ENCODE measurements at places on chromosomes 13 and 19.

- no peak for DNase-seq
Observed at GRCh38 chr13:49904729-49905456, 31.2 kb downstream of the SPRYD7 start.

GRCh38 chr13:110447058-110447511, 114.4 kb downstream of the RAB20 start:
- DNase-seq = no peak

DNA sequence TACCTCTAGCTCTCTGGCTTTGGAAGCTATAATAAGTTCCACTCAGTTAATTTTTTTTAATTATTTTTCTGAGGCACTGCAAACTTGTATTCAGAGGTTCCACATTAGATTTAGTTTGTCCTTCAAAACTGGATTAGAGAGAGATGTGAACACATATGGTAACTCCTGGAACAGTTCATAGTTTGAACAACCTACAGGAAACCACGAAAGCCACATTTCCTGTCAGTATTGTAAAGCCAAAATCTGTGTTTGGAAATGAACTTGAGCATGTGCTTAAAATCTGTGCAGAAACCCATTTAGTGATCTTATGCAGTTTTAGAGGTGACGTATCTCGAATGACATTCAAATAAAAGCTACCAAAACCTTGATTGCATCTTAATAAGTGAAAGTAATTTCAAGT, 1952.0 kb downstream of the OLFM4 start:
- DNase-seq = no peak

DNA sequence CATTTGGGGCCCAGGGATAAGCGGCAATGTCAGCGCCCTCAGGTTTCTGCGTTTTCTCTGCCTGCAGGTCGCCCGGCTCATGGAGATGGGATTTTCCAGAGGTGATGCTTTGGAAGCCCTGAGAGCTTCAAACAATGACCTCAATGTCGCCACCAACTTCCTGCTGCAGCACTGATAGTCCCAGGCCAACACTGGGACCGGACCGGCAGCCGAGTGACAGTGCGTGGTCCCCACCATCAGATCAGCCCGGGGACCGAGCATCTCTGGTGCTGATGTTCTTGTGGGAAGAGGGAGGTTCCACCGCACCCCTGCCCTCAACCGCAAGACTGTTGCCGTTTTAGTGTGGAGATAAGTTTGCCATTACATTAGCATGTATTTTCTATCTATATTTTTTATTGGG, 78.0 kb upstream of the GPR183 start:
- no peak for DNase-seq

DNA sequence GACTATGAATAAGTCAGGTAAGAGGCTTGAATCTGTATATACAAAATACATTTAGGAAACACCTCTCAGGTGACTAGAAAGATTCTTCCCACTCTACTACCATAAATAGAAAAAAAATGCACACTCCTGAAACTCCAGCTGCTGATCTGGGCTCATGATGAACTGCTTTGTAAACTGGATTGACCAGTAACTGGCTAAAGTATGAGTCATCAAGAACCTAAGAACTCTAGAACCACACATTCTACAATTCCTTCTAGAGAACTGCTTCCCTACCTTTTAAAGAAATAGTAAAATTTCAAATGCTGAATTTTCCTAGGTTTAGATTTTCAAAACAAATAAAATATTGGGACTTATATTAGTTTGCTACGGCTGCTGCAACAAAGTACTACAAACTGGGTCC, 55.2 kb downstream of the ELF1 start:
- DNase-seq = no peak

DNA sequence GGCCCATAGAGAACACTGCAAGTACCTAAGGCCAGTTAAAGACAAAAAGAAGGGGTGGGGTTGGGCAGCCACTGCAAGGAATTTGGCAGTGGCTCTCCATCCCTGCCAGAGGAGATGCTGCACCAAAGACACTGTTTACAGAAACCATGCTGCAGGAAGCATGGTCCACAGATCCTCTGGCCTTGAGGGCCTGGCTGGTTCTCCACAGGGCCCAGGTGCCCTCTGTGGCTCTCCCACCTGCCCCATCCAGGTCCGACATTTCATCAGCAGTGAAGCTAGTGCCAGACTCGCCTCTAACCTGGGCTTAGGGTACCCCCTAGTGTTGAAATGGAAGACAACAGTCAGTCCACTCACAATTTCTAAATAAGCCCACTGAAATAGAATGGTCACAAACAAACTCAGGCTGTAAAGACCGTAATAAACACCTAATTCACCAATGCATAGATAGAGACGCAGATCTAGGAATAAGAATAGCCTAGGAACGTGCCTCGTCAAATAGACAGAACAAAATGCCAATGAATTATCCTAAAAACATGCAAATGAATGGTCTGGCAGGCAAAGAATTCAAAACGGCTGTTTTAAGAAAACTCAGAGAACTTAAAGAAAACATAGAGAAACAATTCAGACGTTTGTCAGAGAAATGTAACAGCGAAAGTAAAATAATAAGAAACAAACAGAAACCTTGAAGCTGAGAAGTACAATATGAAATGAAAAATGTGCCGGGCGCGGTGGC, 23.3 kb downstream of the LYPD4 start:
- DNase-seq = peak; percentile 17
